Type B pancreatic cell (in vitro differentiated cells): ENCODE measurements at places on chromosomes 3 and 15. TPM values are rescaled to one million over a fixed set of nuclear protein-coding genes. Genes with fewer than 3 reads are reported as not detected.

The SERPINI1 gene
- 27.2 and 33.8 TPM in 2 replicates for total RNA-seq

The SIDT1 gene
- total RNA-seq: 0.83 and 0.97 TPM in 2 replicates

DNA sequence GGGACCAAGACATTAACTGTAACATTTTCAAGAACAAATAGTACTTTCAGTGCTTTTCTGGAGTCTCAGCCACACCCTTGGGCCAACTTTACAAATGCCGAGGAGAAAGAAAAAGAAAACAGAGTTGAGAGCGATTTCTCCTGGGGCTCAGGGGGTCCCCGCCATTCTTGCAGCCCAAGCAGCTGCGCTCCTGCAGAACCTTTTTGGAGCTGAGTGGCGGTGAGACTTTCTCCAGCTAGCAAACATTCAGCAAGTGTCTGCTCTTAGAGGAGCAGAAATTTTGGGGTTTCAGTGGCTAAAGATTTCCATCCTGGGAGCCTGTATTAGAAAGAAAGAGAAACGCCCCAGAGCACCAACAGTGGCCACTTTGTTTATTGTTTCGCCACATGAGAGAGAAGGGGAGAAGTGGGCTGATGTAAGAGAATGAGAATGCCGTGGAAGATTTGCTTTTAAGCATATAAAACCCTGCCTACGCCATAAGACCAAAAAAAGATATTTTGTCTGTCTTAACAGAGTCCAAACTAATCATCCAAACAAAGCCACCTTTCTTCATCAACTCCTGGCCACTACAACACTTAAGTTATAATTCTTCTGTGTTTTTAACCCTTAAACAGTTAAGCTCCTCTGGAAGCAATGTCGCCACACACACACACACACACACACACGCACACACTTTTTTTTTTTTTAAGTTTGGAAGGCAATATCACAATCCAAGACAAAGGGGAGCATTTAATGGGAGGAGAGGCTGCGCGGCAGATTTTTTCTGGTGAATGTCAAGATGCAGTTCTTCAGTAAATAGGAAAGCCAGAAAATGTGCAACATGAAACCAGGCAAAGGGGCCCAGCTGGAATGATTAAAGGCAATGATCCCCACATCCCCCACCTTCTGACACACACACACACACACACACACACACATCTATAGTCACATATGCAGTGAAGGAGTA, 19.2 kb downstream of the EID1 start:
- no peaks in the 10 kb centered on the region for H3K36me3 ChIP-seq
- H3K4me1 ChIP-seq: peaks cover 29% of the 10 kb centered on the region
- H3K27ac ChIP-seq: peak overlapping the region; percentile 91
- H3K4me3 ChIP-seq: peak overlapping the region; percentile 75
- H3K27me3 ChIP-seq: no peaks in the 10 kb centered on the region

GRCh38 chr3:112059497-112059896, 25.0 kb downstream of the TMPRSS7 start:
- no peak for DNase-seq
- peaks cover 5% of the 10 kb centered on the region for H3K4me1 ChIP-seq
- H3K36me3 ChIP-seq: no peaks in the 10 kb centered on the region
- H3K27ac ChIP-seq: peak overlapping the region; percentile 12
- peaks cover 3% of the 10 kb centered on the region for H3K27me3 ChIP-seq

DNA sequence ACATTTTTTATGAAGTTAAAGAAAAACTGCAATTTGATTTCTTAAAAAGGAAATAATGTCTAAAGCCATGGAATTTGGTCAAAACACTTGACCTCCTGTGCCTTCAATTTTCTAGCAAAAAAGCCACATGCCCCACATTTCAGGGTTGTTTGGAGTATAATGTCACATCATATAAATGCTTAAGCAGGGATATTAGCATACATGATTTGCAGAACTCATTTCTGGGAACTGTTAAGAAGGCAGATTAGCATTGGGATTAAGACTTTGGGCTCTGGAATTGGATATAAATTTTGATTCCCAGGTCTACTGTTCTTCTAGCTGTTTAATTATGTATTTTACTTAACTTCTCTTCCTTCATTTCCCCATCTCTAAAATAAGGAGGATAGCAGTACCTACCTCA, 59.2 kb downstream of the CDIN1 start:
- no peaks in the 10 kb centered on the region for H3K27me3 ChIP-seq
- peaks cover under 1% of the 10 kb centered on the region for H3K4me1 ChIP-seq
- H3K4me3 ChIP-seq: no peak overlapping the region
- peaks cover 17% of the 10 kb centered on the region for H3K36me3 ChIP-seq
- no peak overlapping the region for H3K27ac ChIP-seq
